ENCODE measurements at places on chromosomes 16 and 17.

DNA sequence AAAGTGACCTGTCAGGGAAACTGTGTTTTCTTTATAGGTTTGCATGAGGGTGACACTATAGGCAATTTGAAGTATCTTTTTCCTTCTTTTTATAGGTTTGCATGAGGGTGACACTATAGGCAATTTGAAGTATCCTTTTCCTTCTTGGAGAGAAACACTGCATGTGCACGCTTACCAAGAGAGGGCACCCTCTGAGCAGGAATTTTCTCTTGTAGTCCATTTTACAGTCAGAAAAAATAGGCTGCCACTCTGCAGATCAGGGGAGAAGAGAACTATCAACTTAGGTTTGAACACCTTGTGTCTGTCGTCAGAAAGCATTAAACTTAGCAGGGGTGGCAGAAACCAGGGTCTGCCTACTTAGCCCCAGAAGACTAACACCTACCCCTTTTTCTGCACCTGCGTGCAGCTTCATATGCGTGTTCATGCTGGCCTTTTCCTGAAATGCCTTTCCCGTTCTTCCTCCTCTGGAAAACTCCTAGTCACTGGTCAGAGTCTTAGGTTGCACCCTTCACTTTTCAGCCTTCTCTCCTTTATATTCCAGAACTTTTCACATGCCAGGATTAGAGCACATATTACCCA lies 16.4 kb upstream of the SMIM36 start:
- DNase-seq = no peak

DNA sequence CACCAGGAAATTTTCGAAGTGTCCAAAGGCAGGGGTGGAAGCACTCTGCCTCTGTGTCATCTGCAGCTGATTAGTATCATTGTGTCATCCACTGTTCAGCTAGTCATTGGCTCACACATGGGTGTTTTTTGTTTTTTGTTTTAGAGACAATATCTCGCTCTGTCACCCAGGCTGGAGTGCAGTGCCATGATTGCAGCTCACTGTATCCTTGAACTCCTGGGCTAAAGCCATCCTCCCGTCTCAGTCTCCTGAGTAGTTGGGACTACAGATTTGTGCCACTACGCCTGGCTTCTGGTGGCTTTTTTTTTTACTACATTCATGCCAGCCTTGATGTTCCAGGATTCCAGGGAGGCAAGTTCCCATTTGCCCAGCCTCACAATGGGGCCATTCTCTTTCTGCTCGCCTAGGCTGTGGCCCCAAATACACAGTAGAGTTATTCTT lies 32.5 kb upstream of the MYO18A start:
- DNase-seq = no peak

DNA sequence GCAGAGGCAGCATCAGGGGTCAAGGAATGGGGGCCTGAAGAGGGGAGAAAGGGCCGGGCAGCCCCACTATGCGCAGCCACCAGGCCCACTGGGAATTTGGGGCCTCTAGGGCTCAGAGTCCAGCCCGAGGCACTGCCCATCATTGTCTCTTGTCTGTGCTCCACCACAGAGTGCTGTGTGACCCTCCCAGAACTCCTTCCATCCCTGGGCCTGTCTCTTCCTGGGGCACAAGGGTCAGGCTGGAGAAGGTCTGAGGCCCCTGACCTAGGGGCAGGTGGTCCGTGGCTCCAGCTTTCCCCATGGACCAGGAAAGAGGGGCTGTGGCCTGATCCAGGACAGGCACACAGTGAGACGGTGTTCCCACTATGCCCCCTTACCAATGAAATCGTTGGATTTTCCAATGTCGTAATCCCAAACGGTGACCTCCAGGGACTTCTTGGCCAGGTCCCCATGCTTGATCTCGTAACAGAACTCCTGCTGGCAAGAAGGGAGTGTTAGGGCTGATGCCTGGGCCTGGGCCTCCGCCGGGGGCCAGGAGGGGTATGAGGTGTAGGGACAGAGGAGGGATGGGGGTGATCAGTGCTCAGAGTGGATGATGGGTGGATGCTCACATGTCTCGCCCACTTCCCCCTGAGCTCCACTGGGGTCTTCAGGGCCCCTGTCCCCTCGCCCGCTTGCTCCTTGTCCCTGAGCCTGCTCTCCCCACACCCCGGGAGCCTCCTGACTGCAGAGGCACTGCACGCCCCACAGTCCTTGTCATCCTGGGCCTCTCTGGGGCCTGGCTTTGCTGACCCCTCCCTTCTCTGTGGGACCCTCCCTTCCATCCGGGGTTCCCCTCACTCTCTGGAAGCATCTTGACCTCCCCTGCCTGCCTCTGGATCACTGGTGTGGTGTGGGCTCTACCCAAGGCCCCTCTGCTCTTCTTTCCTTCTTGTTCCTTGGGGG lies 10.7 kb downstream of the SCGB1C2 start:
- DNase-seq = no peak

DNA sequence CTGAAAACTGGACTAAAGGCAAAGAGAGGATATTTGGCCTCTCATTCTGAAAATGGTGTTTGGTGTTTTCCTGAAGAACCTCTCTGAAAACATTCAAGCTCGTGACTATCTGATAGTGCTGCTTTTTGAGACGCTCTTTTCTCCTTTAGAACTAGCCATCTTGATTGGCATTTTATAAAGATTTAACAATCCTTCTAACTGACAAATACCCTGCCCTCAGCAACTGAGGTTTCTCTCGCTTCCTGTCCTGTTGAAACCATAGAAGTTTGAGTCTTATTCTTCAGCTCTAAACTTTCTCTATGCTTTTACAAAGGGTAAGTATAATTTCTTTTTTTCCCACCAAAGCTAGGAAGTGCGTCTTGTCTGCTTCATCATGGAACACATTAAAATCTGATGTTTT lies 13.3 kb downstream of the CNEP1R1 start:
- DNase-seq = no peak

DNA sequence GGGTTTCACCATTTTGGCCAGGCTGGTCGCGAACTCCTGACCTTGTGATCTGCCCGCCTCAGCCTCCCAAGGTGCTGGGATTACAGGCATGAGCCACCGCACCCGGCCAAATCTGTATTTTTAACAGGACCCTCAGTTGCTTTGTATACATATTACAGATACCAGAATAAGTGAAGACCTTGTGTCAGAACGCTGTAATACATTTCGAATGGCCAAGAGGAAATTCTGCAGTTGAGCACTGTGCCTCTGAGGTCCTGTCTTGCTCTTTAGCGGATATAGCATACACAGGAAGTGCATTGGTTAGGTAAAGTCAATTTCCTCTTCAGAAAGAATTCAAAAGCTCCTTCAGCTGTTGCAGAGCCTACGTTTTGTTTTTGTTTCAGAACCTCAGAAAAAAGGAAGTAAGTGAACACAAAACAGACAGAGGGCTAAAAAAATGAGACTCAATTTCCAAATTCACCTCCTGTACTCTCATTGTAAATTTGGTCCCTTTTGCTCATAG lies 15.7 kb downstream of the CRLF3 start:
- no peak for DNase-seq

DNA sequence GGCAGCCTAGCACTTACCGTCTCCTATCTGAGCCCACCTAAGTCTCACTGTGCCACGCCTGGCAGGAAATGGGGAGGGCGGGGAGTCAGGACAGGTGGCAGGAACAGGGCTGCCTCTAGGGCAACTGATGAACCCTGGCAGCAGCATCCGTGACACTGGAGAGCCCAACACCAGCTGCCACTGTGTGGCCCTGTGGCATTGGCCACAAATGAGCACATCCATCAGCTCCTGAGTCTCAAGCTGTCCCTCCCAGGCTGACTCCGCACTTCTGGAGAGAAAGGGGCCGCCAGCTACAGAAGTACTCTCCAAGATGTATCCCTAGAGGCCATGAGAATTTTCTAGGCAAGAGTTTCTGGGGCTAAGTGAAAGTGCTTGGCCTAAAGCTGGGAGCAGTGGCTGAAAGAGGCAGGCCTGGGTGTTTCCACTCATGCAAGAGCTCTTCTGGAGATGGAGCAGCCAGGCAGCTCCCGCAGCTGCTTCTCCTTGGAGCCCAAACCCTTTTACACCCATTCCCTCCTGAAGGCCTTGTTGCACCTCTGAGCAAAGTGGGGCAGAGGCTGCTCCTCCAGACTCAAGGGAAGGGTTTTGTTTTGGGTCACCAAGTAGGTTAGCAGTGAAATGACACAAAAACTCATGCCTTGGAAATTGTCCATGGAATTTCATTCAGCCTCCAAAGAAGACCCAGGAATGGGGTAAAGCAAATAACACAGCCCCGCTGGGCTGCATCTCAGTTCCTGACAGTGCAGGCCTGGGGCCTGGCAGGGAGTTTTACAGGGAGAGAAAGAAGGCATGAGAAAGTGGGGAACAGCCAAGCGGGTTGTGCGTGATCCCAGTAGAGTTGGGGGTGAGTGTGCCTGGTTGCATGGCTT lies 25.8 kb downstream of the PEMT start:
- DNase-seq = no peak

DNA sequence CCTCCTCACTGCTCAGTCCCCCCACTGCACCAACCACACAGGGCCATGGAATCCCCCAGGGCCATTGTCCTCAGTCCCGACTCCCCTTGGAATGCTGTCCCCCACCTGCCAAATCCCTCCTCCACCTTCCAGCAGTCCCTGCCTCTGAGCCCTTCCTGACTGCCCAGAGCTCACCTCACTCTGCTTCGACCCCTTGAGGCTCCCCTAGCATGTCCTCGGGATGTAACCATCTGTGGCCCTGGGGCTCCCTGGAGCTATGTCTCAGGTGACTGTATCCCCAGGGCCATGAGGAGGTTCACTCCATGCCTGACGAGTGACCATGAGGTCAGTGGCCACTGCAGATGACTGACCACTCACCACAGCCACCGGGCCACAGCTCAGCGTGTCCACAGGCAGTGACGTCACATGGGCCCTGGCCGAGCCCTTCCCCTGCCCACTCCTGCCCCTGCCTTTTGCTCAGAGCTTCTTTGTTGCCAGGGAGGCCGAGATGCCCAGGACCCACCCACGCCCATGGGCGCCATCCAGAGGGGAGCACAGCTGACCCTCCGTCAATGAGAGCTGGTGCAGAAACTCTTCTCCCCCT lies 7.7 kb upstream of the PIEZO1 start:
- DNase-seq = no peak

DNA sequence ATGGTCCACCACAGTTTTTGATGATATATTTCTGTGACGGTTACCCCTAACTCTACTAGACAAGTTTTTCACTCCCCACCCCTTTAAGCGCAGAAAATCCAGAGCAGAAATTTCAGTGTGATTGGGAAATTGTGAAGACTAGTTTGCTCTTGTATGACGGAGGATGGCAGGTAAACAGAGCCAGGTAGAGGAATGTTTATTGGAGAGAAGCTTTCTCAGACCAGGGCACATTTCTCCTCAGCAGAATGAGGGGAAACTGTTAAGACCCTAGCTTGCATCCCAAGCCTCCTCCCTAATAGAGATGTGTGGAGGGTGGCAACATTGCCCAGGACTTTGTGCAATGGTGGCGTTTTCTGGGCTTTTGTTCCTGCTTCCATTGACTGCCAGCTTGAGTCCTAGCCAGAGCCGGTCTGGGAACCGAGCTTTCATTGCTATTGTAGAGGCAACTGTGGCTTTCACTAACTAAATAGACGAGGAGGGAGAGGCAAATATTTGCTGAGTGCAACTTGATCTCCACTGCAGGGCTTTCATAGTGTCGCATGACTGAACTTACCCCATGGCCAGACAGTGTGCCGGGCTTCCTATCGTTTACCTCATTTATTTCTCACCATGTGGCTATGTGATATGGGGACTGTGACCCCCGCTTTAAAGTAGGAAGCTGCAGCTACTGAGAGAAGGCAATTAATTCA lies 159.6 kb upstream of the MPHOSPH6 start:
- DNase-seq = peak; percentile 23

DNA sequence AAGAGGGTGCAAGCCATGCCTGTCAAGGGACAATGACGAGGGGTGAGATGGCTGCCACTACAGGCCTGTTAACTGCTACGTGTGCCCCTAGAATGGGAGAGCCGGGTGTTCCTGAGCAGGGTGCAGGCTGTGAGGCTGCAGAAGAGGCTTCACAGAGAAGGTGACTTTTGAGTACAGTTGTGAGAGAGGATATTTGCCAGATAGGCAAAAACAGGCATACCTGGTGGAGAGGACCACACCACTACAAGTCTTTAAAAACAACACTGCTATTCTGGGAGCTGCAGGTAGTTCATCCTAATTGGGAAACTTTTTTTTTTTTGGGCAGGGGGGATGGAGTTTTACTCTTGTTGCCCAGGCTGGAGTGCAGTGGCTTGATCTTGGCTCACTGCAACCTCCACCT lies 50.7 kb upstream of the ICAM2 start:
- no peak for DNase-seq

DNA sequence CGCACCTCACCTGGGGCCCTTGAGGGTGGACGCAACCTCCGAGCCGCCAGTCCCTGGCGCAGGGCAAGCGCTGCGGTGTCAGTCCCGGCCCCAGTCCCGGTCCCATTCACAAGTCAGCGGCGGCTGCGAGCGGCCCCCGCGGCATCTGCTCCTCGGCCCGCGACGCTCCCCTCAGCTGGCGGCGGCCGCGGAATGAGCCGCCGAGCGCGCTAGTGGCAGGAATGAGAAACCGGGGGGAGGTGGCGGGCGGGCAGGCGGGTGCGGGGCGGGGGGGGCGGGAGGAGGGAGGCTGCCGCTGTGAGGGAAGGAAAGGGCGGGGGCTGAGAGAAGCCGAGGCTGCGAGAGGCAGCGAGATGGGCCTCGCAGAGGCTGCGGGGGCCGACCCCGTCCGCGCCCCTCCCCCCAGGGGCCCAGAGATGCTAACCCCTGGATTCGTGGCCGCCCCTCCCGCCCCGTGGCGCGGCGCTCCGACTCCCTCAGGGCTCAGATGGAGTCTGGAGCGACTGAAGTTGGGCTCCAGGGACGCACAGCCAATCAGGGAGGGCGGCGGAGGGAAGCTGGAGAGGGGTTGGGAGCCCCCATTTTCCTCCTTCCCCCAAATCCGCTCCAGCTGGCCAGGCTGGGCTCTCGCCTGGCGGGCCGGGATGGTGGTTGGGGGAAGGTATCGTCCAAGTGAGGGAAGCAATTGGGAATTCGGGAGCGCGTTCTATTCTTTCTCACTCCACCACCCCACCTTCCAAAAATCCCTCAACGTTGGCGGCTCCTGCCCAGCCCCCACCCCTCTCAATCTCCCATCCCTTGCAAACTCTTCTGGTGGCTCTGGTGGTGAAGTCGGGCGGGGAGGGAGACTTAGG lies at the start of gene CDH11:
CDH11 (minus strand) TSS at position 194 of the 854 bp plus-strand sequence. CDS start 117,194 bp downstream, outside the sequence.
- DNase-seq = no peak

GRCh38 chr17:68033636-68034451 lies 1.7 kb upstream of the KPNA2 start:
- DNase-seq = no peak

GRCh38 chr17:16875662-16876061 lies 96.3 kb downstream of the TNFRSF13B start:
- DNase-seq = no peak

- no peak for DNase-seq
Measured at GRCh38 chr16:463071-463470, 37.6 kb downstream of the RAB11FIP3 start.

GRCh38 chr17:17156107-17156506 lies 50.0 kb downstream of the PLD6 start:
- DNase-seq = no peak

GRCh38 chr17:48024149-48025039 lies 13.2 kb downstream of the COPZ2 start:
- peak; percentile 31 for DNase-seq

DNA sequence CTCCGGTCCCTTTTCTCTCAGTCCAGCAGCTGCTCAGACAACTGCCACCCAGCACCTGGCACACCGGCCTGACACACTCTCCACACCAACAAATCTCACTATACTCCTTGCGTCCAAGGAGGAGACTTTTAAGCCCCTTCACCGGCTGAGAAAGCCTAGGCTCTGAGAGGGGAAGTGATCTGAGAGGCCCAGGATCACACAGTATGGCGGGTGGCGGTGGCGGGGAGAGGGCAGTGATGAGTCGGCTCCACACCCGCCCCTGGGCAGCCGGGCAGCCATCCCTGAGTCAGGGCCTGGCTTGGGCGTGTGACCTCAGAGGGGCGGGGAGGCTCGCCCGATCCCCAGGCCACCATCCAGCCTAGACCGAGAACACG lies 569 bp downstream of the FLII start:
- DNase-seq = no peak
